ENCODE measurements at places on chromosomes 4 and X.

GRCh38 chrX:110248578-110248977 is 69.3 kb downstream of the AMMECR1 start:
- peaks cover 17% of the 10 kb centered on the region for H3K4me1 ChIP-seq
- no peaks in the 10 kb centered on the region for H3K36me3 ChIP-seq

DNA sequence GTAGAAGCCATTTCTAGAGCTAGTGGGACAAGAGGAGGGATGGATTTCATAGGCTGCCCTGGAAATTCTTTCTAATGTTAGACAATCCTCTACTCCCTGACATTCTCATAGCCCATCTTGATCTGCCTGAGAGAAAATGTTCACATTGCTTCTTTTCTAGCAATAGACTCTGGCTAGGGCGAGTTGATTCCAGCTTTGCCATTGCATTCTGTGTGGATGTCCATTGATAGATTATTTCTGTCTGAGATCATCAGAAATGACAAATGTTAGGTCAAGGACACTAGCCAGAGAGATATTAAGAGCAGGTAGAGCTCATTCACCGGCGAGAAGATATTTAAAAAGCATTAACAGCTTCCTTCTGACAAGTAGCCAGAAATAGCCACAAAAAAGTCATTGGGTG is 184.7 kb downstream of the LDB2 start:
- no peak overlapping the region for H3K27ac ChIP-seq
- H3K4me1 ChIP-seq = no peaks in the 10 kb centered on the region
- no peak for DNase-seq

- no peak overlapping the region for H3K27ac ChIP-seq
- no peak for DNase-seq
- H3K27me3 ChIP-seq = no peaks in the 10 kb centered on the region
- H3K36me3 ChIP-seq = no peaks in the 10 kb centered on the region
- H3K4me3 ChIP-seq = no peak overlapping the region
Measured at GRCh38 chr4:67933038-67933437, 30.3 kb downstream of the TMPRSS11A start.

- H3K4me1 ChIP-seq = peaks cover 7% of the 10 kb centered on the region
- H3K27me3 ChIP-seq = peaks cover 35% of the 10 kb centered on the region
- H3K27ac ChIP-seq = peak within 1 kb of the TSS; percentile 80
- H3K36me3 ChIP-seq = peaks cover 17% of the 10 kb centered on the region
- peak; percentile 38 for DNase-seq
Measured at GRCh38 chrX:103585411-103586313, at the start of gene TCEAL4. TCEAL4 (plus strand) TSS chrX:103585515; CDS start chrX:103586676, 1,161 bp downstream.

DNA sequence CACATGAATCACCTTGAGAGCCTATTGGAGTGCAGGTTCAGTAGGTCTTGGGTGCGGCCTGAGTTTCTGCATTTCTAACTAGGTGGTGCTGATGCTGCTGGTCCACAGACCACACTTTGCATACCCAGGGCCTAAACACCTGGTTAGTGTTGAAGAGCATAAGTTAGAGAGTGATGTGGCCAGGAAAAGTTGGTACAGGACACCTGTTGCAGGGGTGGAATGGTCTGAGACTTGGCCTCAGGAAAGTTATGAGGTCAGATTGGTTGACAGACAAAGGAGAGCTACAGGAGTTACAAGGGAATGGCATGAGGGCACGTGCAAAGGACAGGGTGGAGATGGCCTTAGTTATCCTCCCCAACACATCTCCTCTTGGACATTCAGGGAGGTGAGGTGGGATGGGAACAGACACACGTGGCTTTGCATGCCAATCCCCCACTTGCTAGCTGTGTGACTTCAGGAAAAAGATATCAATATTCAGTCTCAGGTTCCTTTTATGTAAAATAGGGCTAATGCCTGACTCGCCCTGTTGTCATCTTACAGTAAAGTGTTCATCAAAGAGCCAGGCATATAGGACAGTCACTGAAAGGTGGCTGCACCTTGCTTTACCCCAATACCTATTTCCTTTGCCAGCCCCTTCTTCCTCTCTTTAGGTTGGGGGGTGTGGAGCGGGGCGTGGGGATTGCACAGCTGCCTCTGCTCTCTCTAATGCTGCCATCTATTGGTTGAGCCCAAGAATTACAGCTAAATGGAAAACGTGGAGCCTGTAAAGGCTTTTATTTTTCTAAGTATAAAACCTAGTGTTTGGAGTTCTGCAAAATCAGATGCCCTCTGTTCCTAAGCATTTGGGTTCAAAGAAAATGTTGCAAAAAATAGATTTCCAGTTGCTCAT is 47.5 kb downstream of the ATG4A start:
- peaks cover 39% of the 10 kb centered on the region for H3K27me3 ChIP-seq
- H3K4me3 ChIP-seq = no peak overlapping the region
- peaks cover 12% of the 10 kb centered on the region for H3K36me3 ChIP-seq
- no peaks in the 10 kb centered on the region for H3K4me1 ChIP-seq
- DNase-seq = no peak
- no peak overlapping the region for H3K27ac ChIP-seq

Measured in MCF 10A (cell line).